ENCODE measurements at places on chromosomes 7 and 10.
A peak's percentile ranks its signal among the peaks of the same experiment; 100 is the strongest.

- no peak for DNase-seq
Observed at GRCh38 chr7:66558660-66559465, 69.8 kb upstream of the KCTD7 start.

GRCh38 chr10:124092250-124092859 lies 1.0 kb downstream of the CHST15 start:
- DNase-seq: no peak

DNA sequence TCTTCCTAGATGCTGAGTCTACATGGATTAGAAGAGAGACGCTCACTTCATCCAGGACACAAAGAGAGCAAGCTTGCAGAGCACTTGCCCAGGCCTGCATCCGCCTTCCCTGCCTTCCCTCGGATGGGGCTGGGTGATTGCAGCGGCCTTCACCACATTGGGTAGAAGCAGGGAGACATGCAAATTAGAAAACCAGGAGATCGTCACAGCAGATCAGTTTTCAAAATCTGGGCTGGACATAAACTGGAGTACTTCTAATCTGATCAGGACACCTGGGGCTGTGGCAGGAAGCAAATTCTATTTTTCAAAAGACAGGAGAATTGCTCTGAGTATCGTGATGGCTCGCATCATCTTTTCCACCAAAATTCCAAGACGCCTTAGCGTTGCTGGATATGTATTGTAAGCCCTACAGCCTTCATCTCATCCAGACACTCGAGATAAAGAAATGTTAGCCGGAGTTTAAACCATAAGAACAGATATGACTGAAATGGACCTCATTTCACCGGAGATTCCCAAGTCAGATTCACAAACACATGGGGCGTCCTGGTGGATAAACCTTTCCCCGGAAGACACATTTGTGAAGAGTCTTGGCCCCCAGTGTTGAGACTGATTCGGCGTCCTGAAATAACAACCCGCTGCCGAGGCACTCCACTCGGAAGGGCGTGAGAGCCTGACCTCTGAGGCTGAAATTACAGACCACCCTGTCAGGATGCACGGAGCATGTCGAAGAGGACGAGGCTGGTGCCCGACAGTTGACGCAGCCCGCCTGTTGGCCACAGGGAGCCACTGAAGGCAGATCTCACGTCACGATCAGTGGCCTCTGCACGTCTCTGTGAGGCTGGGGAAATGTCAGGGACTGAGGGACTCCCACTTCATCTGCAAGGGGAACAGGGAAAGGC lies 91.2 kb upstream of the PARD3 start:
- DNase-seq: no peak

- no peak for DNase-seq
Observed at GRCh38 chr7:1020849-1021251, 23.5 kb upstream of the GPR146 start.

DNA sequence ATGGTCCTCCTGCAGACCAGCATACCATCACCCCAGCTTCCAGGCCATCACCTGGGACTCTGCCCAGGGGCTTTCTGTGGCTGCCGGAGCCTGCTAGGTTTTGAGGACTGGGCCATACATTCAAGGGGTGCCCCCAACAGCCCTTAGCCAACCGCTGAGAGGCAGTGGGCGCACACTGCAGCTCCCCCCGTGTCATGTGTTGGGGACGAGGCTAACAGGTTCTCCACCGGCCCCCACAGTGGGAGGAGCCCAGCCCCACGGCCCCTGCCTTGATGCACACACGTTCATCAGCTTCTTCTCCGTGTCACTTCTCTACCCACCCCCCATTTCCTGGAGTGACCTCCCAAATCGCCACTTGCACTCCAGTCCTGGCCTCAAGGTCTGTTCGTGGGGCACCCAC lies 543.2 kb upstream of the FOXK1 start:
- DNase-seq: no peak

GRCh38 chr10:48470893-48471805 lies 133.7 kb downstream of the ARHGAP22 start:
- no peak for DNase-seq

GRCh38 chr10:51896849-51897248 lies 197.5 kb upstream of the CSTF2T start:
- peak; percentile 86 for DNase-seq
